CD4-positive, alpha-beta T cell treated with Interleukin-15 for 4 hours (primary cell): ENCODE measurements at places on chromosomes 12 and 14.
A peak's percentile ranks its signal among the peaks of the same experiment; 100 is the strongest.

- peak; percentile 23 for DNase-seq
These were observed 15.8 kb downstream of the VDR start for GRCh38 chr12:47889040-47889439.

- DNase-seq: no peak
These were observed 198.9 kb downstream of the CACNA1C start for GRCh38 chr12:2251526-2252209.

GRCh38 chr14:47675466-47676314 lies at the start of gene MDGA2:
Gene MDGA2 (minus strand): TSS chr14:47675605.
- DNase-seq: no peak

DNA sequence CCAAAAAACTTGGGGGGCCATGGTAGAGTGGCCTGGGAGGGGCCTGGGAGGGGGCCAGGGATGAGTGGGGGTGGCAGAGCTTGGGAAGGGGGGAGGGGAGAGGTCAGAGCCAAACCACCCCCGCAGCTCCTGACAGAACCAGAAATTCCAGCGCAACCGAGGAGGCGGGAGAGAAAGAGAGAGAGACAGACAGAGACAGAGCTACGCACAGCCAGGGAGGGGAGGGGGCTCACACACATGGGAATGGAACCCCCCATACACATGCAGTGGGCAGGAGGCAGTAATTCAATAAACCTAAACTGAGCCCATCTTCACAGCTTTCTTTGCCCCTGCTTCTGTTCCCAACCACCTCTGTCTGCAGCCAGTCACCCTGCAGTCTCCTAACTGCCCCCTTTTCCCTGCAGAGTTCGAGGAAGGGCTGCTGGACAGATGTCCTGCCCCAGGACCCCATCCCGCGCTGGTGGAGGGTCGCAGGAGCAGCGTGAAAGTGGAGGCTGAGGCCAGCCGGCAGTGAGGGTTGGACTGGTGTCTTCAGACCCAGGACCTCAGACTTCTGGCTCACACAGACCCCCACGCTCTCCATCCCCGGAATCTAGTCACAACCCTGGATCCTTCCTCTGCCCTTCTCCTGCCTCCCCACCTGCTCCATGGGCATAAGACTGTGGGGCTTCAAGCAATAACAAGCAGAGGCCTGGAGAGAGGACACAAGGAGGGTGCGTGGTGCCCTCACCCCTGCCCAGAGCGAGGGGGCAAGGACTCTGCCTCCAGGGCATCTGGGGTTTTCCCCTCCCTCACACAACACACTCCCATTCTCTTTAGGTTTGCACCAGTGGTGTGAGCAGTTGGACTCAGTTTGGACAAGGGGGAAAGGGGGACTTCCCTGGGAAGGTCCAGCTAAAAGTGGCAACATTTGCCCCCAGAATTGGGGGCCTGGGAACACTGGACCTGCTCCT lies 5.6 kb downstream of the NAB2 start:
- no peak for DNase-seq

GRCh38 chr14:34718750-34719304 lies 4.4 kb upstream of the CFL2 start:
- DNase-seq: no peak

- DNase-seq: no peak
These were observed 12.2 kb upstream of the GPR68 start for GRCh38 chr14:91256661-91257060.

- peak; percentile 65 for DNase-seq
These were observed 67.9 kb upstream of the USP15 start for GRCh38 chr12:62192180-62192902.

DNA sequence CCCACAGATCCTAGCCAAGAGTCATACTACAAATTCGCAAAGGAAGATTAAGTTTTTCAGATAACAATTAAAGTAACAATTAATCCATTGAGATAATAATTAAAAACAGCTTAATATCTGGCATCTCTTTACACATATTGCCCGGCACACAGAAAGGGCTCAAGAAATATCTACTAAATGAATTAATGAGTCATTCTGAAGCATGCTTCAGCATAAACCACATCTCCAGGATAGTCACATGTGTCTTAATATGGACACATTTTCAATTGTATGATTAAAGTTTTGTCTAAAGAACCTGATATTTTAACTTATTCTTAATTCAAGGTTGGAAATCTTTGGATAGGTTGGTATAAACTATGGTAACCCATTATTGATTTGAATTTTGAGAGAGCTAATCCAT lies 9.6 kb downstream of the ITPR2 start:
- no peak for DNase-seq

DNA sequence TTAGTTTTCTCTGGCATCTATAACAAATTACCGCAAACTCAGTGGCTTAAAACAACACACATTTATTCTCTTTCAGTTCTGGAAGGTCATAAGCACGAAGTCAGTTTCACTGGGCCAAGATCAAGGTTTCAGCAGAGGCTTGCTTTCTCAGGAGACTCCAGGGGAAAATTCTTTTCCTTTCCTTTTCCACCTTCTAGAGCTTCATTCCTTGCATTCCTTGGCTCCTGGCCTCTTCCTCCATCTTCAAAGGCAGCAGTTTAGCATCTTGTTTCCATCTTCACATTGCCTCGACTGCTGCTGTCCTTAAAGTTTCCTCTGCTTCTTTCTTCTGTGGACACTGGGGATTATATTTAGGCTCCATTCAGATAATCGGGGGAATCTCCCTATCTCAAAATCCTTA lies 106.1 kb downstream of the PDE3A start:
- DNase-seq: no peak

DNA sequence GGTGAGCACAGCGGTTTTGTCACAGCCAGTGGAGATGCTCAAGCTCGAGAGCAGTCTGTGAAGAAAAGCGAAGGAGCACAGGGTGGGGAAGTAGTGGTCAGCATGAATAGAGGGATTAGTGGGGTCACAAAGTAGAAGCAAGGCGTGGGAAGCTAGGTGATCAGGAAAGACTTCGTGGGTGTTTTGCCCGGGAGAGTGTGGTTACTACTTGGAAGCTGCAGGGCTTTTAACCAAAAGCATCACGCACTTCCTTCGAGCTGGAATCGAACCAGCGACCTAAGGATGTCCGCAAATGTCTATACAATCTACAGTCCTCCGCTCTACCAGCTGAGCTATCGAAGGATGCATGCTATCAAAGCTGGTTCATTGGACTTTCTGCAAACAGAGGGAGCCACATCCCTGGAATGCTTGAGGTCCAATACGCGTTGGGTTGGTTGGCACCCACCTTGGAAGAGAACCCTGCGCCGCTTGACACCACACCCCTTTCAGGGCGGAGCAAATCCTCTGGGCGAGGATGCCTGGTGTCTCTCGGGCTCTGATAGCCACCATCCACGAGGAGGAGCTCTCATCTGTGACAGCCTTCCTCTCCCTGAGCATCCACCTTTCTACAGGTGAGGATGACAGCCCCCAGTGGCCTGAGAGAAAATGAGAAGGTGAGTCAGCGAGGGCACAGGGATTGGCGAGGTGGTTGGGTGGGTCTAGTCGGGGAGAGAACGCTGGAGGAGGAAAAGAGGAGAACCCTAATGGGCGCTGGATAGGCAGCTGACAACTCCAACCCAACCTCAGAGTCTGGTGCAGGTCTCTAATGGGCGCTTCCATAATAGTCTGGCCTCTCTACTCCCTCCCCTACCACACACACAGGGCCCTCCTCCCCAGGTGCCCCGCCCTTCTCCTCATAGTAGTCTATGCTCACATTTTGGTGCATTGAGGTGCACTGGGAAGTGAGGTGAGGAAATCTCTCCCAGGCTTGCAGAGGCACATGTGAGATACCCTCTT lies 16.0 kb upstream of the OR6S1 start:
- peak; percentile 10 for DNase-seq

DNA sequence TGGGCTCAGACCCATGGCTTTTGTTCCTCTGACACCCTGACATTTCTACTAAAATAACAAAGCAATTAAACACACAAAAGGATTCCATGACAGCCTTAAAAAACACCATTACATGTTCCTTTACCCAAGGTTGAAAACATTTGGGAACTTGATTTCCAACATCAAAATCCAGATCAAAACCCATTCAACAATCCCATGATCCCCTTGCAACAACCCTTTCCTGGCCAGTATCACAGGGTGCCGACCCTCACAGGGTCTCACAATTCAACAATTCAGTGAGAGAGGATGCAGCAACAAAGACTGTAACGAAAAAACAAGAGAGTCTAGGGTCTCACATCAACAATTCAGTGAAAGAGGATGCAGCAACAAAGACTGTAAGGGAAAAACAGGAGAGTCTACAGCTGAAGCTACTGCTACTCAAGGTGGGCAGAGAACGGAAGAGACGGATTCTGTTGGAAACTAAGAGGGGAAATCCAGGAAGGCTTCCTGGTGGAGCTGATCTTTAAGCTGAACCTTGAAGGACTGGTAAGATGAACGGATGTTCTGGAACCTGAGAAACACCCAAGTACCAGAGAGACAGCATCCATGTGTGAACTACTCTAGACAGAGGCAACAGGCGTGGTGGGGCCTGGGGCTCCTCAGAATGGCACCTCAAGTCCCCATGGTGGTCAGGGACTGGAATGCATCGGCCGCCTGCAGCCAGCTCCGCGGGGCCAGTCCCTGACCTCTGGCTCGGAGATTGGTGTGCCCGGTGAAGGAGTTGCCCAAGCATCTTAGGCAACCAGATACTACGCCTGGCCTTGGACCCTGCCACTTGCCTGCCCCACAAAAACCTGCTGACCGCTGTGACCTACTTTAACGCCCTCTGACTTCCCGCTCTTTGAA lies 22.7 kb upstream of the ZFP36L1 start:
- peak; percentile 30 for DNase-seq

GRCh38 chr12:48927261-48927660 lies 2.0 kb upstream of the FKBP11 start:
- no peak for DNase-seq

- DNase-seq: peak; percentile 52
These were observed 19.6 kb downstream of the ACVR1B start for GRCh38 chr12:51970904-51971646.

GRCh38 chr12:131096681-131097181 lies 143.0 kb downstream of the ADGRD1 start:
- DNase-seq: no peak

- peak; percentile 88 for DNase-seq
These were observed 108.8 kb upstream of the ATF7IP start for GRCh38 chr12:14256555-14257169.

- peak; percentile 95 for DNase-seq
These were observed 268.6 kb downstream of the BTG1 start for GRCh38 chr12:91877022-91877421.

DNA sequence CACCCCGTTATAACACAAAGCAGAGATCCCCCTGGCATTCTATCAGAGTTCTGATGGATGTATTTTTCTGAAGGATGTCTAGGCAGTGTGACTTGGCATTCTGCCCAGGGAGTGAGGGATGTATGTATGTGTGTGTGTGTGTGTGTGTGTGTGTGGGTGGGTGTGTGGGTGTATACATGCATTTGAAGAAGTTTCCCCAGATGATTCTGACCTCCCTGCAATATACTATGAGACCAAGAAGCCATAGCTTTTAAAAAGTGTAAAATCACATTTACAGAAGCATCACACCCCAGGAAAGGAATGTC lies 59.7 kb upstream of the NAP1L1 start:
- peak; percentile 33 for DNase-seq

DNA sequence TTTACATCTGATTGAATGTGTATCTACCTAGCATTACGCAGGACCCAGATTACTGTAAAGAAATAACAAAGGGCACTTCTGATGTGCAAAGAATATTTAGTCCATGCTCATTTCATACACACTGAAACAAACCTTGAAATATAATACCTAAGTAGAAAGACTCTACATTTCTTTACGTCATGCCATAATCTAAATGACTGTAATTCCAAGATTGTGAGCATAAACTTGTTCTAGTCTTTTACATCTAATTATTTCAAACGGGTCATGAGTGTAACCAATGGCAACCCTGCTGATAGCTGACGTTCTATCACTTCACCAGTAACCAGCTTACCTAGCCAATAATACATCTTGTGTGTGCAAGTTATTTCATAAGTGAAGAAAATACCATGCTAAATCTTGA lies 433.8 kb downstream of the PRKD1 start:
- DNase-seq: no peak

DNA sequence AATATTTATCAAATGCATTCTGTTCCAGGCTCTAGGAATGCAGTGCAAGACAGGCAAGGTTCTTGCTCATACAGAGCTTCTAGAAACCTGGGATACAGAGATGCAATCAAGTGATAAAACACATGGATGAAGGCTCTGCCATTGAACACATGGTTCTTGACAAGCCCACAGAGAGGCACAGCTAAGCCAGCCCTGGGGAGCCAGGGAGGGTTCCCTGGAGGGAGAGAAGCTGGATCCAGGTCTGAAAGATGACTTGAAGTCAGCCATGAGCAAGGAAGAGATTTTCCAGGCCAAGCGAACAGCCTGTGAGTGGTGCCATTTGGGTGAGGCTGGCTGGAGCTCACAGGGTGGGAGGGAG lies 66.2 kb downstream of the IRF2BPL start:
- DNase-seq: no peak

- DNase-seq: no peak
These were observed 303.6 kb downstream of the CEP128 start for GRCh38 chr14:80637756-80638619.

DNA sequence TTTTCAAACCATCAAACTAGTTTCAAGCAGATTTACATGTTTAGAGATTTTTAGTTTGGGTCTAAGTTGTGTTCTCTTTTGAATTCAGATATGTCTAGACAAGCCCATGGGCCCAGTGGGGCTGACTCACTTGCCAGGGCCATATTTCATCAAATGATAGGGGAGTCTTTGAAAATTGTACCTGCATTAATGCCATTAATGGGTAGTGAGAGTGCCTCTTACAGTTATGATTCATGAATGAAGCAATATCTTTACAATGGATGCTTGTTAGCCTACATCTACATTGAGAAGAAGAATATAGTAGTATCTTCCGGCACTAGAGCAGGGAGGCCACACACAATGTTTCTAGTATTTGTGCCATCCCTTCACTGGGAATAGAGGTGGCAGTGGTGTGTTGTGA lies 174.2 kb upstream of the E2F7 start:
- DNase-seq: no peak

DNA sequence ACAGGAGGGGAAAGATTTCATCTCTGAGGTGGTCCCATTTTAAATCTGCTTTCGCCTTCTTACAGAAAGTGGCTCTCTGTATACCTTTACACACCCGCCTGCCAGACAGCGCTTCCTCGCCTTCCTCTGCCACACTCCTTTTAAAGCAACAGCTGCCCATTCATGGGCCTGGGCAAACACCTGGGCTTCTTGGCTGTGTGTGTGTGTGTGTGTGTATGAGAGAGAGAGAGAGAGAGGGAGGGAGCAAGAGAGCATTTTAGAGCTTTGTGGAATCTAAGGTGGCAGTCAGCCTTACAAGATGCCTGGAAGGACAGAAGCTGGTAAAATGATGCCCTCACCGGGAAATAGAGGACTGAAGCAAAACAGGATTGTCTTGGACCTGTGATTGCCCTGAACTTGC lies 20.0 kb downstream of the PTHLH start:
- DNase-seq: no peak

DNA sequence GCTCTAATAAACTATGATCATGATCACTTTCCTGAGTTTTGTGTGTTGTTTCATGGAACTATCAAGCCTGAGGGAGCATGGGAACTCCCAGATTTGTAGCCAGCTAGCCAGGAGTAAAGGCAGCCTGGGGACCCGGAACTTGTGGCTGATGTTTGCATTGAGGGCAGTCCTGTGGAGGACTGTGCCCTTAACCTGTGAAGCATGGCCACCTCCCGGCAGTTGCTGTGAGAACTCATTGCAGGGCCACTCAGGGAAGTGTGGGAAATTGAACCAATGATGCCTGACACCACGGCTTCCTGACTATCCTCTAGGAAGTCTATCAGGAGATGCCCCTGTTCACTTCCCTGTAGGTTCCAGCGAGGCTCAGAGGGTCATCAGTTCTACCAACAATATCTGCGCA lies 250.6 kb downstream of the DAD1 start:
- no peak for DNase-seq
